ENCODE measurements at places on chromosomes 2 and 18. TPM values are rescaled to one million over a fixed set of nuclear protein-coding genes. Genes with fewer than 3 reads are reported as not detected.

GRCh38 chr2:120310136-120310535 lies 35.8 kb upstream of the INHBB start:
- no peak for DNase-seq

AFF3 gene
- 0.22 TPM for total RNA-seq

GRCh38 chr2:41600460-41600859 lies 447.4 kb upstream of the PKDCC start:
- DNase-seq, result no peak

DNA sequence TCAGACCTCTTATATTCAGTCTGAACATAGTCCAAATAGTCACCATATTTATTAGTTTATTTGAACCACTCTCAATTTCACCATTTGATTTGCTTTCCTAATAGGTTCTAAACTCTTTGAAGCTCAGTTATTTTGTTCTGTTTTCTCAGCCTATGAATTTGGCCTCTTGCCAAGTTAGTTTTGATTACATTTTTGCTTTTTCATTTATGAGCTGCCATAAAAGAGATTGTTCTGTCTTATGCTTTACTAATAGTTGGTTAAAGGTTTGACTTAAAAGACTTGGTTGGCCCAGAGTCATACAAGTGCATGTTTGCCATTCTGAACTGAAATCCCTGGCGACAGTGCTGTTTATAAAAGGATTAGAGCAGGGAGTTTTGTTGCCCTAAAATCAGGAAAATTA lies 85.9 kb upstream of the RANBP2 start:
- DNase-seq, result no peak

GRCh38 chr2:71070294-71071093 lies 2.0 kb downstream of the NAGK start:
- no peak for DNase-seq

- DNase-seq, result no peak
These were observed 141.8 kb downstream of the FSIP2 start for GRCh38 chr2:185880396-185880795.

GRCh38 chr2:25983735-25984134 lies 1.4 kb upstream of the KIF3C start:
- DNase-seq, result no peak

LYPD6B gene
- not detected for total RNA-seq

DNA sequence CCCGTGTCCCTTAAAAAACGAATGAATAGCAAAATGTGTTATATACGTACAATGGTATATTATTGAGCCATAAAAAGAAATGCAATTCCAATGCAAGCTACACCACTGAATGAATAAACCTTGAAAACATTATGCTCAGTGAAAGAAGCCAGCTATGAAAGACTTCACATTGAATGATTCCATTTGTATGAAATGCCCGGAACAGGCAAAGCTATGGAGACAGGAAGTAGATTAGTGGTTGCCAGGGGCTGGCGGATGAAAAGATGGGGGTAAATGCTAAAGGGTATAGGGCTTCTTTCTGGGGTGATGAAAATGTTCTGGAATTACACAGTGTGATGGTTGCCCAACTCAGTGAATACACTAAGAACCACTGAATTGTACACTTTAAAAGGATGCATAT lies 113.3 kb downstream of the NOL10 start:
- DNase-seq, result no peak

GRCh38 chr2:26396734-26397298 lies 4.9 kb upstream of the DRC1 start:
- no peak for DNase-seq

DNAH6 gene
- not detected for total RNA-seq

GRCh38 chr2:201855356-201855755 lies 49.0 kb downstream of the CDK15 start:
- DNase-seq, result no peak

PFN4 gene
- not detected for total RNA-seq

CRACDL gene
- total RNA-seq, result 2.6 TPM

DNA sequence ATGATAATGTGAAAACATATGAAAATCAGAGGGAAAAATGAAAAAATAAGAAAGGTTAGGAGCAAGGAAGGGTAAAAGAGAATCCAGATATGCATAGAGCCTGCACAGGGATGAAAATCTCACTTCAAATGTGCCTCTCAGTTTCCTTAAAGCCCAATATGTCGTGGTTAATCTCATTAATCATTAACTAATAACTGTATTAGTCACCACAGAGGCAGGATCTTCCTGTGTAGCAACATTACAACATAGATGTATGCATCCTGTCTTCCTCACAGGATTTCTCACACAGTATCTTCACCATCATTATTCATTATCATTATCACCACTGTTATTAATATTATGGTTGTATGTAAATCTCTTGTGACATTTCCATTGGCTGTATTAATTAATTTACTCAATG lies 361.2 kb upstream of the SOX11 start:
- no peak for DNase-seq

DNA sequence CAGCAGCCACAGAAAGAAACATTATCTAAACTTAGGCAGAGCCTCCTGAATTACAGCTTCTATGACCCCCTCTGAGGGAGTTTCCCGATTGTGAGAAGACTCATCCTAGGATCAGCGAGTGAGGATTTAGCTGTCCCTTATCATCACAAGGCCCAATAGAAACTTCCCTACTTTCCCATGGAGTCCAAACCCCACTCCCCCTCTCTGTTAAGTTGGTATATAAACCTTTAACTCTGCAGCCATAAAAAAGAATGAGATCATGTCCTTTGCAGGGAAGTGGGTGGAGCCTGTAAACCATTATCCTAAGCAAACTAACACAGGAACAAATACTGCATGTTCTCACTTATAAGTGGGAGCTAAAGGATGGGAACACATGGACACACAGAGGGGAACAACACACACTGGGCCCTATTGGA lies 78.8 kb downstream of the MYL12B start:
- DNase-seq, result no peak

DNA sequence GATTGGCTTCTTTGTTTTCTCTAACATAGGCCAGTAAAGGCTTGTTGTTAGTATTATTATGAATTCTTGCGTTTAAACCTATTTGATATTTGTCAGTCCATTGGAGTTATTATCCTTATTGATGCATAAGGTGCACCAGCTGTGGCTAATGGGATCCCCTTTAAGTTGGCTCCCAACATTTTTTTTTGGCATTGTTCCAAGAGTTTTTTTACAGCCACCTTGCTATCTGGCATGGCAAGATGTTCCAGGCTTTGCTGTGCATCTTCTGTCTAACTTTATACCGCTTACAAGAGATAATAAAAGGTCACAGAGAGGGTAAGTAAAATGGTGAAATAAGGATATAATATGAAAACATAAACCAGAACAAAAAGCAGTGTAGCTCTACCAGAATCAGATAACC lies 157.5 kb upstream of the TACR1 start:
- no peak for DNase-seq

SP100 gene
- 18.2 TPM for total RNA-seq

GAL3ST2 gene
- 1.6 TPM for total RNA-seq

ANKMY1 gene
- total RNA-seq, result 4.5 TPM

GRCh38 chr2:181046833-181047232 lies 66.4 kb downstream of the UBE2E3 start:
- no peak for DNase-seq

- DNase-seq, result no peak
These were observed 834.4 kb upstream of the NRXN1 start for GRCh38 chr2:51866361-51866760.

- DNase-seq, result no peak
These were observed 74.8 kb upstream of the ADAM23 start for GRCh38 chr2:206368484-206368883.

Measured in gastrocnemius medialis (tissue), 4 donors.